GM13976 (cell line): ENCODE measurements at places on chromosomes 12 and 14.
A peak's percentile ranks its signal among the peaks of the same experiment; 100 is the strongest.

- DNase-seq: no peak
Measured at GRCh38 chr14:95346820-95347219, 27.1 kb upstream of the CLMN start.

DNA sequence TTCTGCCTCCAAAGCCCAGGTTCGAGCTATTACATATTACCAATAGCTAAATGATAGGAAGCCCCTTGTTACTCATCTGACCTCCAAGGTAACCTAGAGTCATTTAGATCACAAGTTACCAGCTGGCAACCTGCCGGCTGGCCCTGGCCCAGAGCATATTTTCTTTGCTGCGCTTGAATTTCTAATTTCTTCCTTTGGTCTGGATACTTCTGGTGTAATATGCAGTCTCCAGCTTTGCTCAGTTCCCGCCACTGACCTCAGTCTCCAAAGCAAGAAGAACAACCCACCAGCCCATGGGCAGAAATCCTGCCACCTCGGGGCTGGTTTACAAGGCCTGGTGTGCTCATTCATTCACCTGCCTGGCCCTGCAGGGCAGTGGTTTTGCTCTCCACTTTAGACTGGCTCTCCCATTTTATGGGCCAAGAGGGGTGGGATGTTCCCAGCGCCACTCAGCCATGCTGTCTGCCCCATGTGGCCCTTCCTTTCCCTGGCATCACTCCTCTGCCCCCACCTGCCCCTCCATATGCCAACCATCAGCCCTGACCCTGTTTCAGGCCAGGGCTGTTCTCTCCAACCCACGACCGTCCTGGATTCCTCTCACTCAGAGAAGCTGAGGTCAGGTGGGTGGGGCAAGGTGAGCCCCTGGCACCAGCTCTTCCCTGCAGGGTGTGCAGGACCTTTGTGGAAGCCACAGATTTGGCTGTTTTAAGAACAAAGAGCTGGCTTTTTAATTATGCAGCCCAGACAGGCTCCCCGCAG lies 76.0 kb downstream of the PRIMA1 start:
- DNase-seq: no peak

GRCh38 chr12:121872546-121873215 lies 14.0 kb upstream of the HPD start:
- no peak for DNase-seq

DNA sequence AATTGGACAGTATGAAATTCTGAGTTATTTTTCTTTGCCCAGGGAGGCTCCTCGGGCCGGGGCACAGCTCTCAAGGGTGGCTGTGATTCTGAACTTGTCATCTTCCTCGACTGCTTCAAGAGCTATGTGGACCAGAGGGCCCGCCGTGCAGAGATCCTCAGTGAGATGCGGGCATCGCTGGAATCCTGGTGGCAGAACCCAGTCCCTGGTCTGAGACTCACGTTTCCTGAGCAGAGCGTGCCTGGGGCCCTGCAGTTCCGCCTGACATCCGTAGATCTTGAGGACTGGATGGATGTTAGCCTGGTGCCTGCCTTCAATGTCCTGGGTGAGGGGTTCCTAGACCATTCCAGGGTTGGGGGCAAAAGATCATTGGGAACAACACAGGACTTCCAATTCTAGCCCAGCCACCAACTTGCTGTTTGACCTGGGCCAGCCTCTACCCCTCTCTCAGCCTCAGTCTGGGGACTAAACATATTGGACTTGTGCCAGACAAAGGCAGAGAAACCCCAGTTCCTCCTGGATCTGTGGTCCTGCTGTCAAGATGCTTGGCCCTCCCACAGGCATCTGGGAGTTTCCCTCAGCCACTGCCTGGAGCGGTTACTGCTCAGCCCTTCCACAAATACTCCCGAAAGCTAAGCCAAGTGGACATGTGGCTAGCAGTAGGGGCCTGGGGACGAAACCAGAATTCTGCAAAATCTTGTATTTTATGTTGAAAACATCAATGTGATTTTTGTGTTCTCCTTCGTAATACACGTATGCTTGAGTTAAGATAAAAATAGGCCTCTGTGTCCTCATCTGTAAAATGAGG lies 3.5 kb downstream of the OAS3 start:
- no peak for DNase-seq

DNA sequence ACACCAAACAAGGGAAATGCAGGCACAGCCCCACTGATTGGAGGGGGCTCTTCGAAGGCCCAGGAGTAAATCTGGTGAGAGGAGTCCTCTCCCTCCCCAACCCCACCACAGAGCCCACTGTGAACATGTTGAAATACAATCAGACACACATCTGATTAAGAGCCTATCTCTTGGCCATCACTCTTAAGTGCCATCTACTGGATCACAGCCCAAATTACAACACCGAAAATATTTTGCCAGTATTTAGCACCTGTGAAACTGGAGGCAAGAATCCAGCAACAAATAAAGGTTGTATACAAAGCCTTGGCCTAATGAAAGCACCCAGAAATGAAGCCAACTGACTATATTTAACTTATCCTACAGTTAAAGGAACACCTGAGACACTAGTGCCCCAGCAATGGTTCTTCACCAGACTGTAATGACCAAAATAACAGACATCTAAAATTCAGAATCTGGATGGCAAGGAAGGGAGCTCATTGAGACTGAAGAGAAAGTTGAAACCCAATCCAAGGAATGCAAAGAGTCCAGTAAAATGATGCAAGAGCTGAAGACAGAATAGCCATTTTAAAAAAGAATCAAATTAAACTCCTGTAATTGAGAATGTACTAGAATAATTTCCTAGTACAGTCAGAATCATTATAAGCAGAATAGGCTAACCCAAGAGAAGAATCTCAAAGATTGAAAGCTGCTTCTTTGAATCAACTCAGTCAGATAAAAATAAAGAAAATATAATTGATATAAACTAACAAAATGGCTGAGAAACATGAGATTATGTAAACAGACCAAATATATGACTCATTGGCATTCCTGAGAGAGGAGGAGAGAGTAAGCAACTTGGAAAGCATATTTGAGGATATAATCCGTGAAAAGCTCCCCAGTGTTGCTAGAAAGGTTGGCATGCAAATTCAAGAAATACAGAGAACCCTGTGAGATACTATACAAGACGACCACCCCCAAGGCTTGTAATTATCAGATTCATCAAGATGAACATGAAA lies 1117.0 kb downstream of the FLRT2 start:
- no peak for DNase-seq

DNA sequence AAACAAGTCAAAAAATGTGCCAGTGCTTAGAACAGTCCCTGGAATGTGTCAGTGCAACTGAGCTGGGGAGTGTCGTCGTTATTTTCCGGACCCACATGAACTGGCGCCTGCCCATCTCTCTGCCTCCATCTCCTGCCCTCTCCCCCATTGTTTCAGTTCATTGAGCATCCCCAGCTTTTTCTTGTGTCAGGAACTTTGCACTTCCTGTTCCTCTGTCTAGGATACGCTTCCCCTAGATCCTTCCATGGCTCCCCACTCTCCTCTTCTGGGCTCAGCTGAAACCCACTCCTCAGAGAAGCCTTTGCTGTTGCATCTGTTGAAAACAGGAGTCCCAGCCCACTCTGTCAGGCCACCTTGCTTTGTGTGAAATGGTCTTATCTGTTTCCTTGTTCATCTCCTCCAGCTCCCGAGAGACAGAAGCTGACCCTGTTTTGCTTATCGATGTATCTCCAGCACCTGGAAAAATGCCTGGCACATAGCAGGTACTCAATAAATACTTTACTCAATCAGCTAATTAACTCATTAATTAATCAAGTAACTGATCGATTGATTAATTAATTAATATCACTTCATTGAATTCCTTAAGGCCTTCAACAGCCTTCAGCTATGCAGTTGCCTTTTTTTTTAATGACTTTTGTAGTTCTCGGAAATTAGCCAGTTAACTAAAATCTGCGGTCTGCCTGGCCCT lies 2.7 kb upstream of the SCARB1 start:
- DNase-seq: no peak

DNA sequence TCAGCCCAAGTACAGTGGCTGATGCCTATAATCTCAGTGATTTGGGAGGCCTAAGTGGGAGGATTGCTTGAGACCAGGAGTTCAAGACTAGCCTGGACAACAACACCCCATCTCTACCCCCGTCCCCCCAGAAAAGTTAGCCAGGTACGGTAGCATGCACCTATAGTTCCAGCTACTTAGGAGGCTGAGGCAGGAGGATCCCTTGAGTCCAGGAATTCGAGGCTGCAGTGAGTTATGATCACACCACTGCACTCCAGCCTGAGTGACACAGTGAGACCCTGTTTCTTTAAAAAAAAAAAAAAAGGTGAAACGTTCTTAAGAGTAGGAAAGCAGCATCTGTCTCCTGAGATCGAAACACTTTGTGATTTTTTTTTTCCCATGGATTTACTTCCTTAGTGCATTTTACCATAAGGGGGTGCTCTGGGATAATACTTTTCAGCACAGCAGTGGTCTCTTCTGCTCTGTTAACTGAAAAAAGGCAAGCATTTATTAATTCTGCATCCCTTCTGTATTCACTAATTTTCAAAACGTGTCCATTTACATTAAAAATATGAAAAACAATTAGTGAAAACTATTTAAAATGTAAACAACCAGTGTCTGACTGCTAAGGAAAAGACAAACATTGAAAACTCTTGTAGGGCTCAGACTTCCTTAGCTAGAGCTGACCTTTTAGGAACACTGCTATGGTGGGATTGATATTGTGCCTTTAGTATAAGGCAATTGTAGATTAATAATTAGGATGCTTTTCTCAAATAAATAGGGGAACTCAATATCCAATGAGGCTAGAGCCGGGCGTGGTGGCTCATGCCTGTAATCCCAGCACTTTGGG lies 31.2 kb upstream of the USP44 start:
- DNase-seq: no peak

DNA sequence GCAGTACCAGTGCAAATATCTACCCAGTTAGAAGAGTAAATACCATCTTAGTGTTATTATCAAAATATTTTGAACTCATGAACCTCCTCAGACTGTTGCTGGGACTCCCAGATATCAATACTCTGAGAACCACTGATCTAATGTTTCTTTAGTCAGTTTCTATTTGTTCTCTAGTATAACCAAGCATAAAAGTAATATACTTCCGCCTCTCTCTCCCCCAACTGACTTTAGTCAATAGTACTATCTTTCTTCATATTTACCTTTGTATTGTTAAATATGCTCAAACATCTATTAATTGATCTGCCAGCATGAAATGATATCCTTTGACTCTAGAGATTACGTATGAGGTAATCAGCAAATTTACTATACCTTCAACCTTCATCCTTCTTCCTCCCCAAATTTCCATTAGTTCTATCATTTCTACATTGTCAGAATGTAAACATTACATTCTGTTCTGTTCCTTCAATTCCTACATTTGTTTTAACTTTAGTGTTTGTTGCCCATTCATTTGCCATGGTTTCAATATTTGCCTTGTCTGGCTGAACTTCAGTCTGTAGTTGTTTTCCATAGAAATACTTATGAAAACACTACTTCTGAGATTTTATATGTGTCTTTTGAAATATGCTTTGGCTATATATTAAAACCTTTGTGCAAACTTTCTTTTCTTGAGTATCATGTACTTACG lies 192.5 kb upstream of the PDE3A start:
- DNase-seq: no peak

- no peak for DNase-seq
Measured at GRCh38 chr14:100820957-100821356, 5.0 kb upstream of the MEG3 start.

- DNase-seq: no peak
Measured at GRCh38 chr12:89183985-89184435, 168.3 kb downstream of the DUSP6 start.

DNA sequence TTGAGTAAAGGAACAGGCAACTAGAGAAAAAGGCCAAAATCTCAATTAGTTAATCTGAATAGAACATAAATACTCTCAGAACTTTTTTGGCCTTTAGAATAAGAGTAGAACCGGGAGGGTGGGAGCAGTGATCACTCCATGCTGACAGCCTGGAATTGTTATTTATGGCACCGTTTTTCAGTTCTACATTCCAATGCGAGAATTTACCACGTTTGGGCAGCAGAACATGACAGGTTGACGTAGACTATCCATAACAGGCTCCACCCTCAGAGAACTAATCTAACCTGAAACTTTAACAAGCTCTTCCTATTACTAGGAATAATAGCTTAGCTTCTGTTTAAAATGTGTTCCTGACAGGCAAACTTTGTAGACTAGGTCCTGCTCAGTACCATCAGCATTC lies 379.1 kb downstream of the SEC23A start:
- DNase-seq: no peak

DNA sequence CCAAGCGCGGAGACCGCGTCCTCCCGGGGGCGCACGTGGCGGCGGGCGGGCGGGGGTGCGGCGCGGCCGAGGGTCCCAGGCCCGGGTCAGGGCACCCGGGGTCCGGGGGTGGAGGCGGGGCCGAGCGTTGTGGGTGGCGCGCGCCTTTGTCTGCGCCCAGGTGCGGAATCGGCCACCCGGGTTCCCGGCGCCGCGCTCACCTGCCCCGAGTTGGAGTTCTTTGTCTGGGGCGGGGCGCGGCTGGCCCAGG lies 50.1 kb downstream of the LRCOL1 start:
- no peak for DNase-seq

- DNase-seq: no peak
Measured at GRCh38 chr14:49541049-49541448, 45.1 kb downstream of the RPS29 start.

- no peak for DNase-seq
Measured at GRCh38 chr14:104724407-104724980, 465 bp downstream of the ADSS1 start.

DNA sequence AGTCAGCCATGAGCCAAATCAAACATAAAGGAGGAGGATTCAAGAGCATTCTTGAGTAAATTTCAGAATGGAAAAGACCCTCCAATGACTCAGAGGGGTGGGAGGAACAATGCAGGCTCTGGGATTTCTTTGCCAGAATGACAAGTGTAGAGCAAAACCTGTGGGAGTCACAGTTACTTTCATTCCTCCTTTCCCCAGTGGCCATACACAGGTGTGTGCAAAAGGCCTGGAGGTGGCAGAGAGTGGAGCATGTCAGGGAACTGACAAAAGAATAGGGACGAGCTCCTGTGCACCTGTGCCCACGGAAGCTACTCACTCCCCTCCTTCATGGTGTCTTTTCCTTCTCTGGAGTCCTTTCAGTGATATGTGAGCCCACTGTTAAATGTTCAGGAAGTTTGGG lies 9.4 kb upstream of the CIPC start:
- no peak for DNase-seq

GRCh38 chr12:95789126-95790032 lies 1.2 kb downstream of the NTN4 start:
- peak; percentile 32 for DNase-seq

GRCh38 chr12:88490425-88490824 lies 89.8 kb downstream of the KITLG start:
- DNase-seq: no peak

DNA sequence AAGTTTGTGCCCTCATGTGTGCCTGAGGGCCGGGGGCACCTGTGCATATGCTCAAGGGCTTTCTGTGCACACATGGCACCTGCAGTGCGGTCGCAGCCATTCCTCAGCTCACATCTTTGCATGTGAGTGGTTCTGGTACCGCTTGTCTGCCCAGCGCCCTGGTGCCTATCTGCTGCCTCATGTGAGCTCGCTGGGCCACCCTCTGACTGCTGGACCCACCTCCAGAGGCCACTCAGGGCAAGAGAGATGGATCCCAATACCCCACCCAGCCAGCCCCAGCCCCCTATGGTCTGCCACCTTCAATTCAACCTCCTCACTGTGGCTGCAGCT lies 5.4 kb upstream of the AMN start:
- no peak for DNase-seq

- no peak for DNase-seq
Measured at GRCh38 chr14:88248606-88249005, 74.5 kb downstream of the KCNK10 start.
